ENCODE measurements at places on chromosomes 1 and 21. TPM values are rescaled to one million over a fixed set of nuclear protein-coding genes. Genes with fewer than 3 reads are reported as not detected.

GRCh38 chr21:35619184-35619583, 441.1 kb downstream of the SETD4 start:
- DNase-seq = no peak

GRCh38 chr1:175129997-175130648, 62.5 kb downstream of the KIAA0040 start:
- no peak for DNase-seq

DNA sequence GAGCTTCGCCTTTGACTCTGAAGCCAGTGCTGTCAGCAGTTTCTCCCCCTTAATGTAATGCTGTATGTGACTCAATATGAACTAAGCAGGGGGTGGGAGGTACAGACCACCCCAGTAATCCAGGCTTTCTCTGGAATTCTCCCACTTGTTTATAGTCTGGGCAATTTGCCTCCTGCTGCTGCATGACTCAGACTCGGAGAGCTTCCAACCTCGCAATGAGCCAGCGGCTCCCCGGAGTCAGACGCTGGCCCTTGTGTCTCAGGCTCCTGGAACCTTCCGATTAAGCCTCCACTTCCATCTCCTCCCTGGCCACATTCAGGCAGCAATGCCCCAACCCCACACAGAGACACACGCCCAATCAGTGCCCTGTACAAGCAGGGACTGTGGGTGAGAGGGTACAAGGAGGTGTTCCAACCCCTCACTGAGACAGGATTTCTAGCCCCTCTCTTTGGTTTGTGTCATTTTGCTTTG, 471.7 kb upstream of the VAMP3 start:
- DNase-seq = no peak

DNA sequence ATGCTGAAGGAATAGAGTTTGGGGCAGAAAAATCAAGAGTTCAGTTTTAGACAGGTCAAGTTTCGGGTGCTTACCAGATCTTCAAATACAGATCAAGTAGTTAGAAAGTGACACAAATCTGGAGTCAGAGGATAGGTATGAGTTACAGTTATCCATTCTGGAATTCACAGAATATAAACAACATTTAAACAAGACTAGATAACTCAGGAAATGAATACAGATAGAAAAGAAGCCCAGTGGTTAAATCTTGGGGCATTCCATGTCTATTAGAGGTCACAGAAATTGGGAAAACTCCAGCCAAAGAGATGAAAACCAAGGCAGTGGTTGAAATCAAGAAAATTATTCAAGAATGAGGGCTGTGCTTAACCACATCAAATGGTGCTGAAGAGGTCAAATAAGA, 187.0 kb upstream of the HP1BP3 start:
- no peak for DNase-seq

GRCh38 chr1:21257431-21258135, 32.7 kb downstream of the ECE1 start:
- DNase-seq = no peak

DNA sequence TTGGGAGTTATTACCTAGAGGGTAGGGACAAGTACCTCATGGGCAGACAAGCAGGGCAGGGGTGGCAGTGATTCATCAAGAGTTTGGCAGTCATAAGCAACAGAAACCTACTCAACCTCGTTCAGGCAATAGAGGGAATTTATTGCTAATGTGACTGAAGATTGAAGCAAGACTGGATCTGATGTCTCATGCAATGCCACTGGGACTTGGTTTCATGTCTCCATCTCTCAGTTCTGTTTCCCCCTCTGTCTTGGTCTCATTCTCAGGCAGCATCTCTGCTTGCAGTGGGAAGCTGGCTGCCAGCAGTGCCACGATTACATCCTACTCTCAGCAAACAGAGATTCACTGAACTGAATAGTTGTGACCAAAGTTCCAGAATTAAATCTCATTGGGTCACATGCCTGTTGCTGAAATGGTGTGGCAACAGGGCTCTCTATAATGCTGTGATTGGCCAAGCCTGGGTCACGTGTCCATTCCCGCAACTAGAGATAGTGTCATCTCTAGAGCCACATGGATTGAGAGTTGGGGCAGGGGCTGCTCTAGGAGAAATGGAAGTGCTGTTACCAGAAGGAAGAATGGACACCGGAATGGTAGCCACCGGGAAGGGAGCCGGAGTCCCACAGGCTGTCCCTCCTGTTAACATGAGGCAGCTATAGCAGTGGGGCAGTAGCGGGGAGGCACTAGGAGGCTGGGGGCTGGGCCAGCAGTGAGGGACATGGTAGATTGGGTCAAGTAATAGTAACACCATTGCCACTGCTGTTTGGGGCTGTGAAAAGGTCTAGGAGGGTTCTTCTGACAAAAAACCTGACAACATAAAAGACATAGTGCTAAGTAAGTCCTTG, 3.9 kb upstream of the CDC42 start:
- no peak for DNase-seq

DNA sequence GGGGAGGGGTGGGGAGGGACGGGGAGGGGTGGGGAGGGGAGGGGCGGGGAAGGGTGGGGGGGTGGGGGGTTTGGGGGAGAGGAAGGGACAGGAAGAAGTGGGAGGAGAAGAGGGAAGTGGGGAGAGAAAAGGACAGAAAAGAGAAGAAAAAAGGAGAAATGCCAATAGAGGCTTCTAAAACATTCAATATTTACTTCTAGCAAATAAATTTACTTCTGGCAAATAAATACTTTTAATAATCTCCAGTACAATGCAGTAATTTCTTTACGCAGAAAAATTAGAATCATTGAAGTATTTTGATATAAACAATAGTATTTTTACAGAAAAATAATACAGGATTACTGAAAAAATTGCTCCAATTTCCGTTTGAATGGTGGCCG, 9.4 kb upstream of the GPR161 start:
- DNase-seq = no peak

PPIAL4G gene
- not detected for total RNA-seq
